ENCODE measurements at places on chromosomes 13 and 19. TPM values are rescaled to one million over a fixed set of nuclear protein-coding genes. Genes with fewer than 3 reads are reported as not detected.

- DNase-seq: peak; percentile 97
Measured at GRCh38 chr19:13849991-13850909, 26.7 kb upstream of the NANOS3 start.

- DNase-seq: no peak
Measured at GRCh38 chr13:99821741-99822140, 149.8 kb downstream of the ZIC5 start.

DNA sequence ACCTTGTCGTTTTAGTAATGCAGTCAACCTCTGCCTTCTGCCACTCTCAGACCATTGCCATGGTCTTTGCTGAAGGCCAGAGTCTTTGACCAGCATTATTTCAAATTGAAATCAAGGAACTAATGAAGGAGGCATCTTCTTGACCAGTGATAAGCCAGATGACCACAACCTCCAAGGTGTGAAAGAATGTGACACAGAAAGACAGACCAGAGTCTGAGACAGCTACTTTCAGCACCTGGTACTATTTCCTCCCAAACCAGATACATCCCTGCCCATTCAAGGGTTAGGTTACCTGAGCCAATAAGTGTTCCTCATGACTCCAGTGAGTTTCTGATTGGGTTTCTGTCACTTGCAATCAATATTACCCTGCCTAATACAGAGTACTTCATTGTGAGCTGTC lies 20.3 kb upstream of the RNASEH2B start:
- no peak for DNase-seq

Gene GRK1
- total RNA-seq: not detected

- DNase-seq: no peak
Measured at GRCh38 chr13:113229161-113229560, 19.7 kb downstream of the CUL4A start.

DNA sequence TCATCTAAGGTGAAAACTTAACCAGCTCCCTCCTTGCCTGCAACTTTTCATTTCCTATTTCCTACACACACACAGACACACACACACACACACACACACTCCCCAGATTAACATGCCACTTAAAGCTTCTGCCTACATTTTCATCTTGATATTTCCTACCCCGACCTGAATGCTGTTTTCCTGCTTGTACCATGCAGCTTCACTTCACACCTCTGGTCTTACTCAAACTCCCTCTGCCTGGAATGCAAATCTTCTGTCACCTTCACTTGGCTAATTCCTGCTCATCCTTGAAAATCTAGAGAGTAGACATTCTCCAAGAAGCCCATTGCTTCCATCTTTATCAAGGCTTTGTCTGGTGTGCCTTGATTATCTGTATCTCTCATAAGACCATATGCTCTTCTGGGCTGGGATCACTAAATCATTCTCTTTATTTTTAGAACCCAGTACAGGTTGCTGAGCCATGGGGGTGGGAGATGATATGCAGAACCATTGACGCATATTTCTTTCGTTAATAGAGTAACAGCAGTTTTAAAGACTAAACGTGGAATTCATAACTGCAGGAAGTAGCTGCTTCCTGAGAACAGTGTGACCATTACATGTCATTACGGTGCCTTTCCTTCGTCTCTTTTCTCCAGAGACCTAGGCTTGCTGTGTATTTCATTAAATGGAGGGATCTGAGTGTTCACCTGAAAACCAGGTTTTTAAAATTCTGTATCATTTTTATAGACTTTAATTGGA lies 37.7 kb downstream of the CNMD start:
- DNase-seq: no peak

DNA sequence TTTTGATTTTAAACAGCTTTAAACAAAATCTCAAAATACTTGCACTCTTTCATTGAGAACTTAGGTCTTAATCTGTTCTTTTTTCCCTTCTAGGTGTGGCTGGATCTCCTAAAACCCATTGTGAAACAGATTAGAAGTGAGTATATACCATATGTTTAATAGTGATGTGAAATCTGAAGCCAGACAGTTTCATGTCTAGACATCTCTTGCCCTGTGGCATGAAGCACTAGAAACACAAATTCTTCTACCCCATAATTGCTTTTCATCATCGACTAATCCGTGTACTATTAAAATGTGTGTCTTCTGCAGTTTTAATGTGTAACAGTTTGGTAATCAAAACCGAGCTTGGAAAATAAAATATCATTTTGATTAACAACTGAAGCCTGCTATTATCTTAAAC lies 188.2 kb upstream of the RNF113B start:
- DNase-seq: no peak

DNA sequence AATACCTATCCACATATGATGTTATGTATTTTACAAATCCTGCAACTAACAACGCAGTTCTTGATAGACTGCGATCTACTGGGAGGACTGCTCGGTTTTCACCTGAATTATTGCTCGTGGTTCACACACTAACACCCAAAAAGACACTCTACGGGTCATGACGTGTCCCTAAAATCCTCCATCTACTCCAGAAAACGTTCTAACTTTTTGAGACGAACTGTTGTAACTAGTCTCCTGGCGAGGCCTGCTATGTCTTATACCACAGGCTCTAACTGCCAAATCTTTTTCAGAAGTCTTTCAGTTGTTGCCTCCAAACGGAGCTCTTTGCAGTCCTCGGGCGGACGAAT lies 108.2 kb downstream of the KCNRG start:
- DNase-seq: no peak

All from lower leg skin (tissue), 4 donors.